ENCODE measurements at places on chromosomes 12 and 14.

- no peak for DNase-seq
These were observed 72.5 kb downstream of the ITPK1 start for GRCh38 chr14:93042968-93043940.

GRCh38 chr12:58211211-58211610 lies 269.8 kb downstream of the ATP23 start:
- no peak for DNase-seq

DNA sequence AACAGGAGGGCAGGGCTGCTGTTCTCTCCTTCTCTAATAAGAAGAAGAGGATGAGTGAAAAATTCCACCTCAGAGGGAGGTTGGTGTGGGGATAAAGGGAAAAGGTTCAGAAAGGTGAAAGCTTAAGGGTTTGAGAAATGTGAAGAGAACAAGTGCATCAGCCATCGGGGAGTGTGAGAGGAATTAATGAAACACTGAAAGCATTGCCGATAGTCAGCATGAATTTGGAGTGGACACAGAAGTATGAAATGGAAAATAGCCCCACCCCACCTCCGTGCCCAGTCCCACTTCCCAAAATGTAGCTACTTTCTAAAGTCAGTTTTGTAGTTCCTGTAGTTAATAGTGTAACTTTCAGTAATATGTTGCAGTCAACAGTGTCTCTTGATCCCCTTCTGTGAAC lies 33.4 kb downstream of the DIP2B start:
- no peak for DNase-seq

DNA sequence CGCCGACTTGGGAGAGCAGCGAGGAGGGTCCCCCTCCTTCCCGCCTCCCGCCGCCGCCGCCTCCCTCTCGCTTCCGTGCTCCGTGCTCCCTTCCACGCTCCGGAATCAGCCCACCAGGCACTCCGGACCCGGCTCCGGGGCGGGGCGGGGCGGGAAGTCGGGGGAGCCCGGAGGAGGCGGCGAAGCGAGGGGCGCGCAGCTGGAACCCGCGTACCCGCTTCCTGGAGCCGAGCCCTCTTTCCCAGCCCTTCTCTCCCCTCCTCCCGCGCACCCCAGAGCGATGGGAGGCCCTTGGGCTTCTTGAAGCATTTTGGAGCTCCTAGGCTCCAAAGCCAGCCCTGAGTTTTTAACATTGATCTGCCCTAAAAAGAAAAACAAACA lies at the start of gene SYNDIG1L:
Gene SYNDIG1L, minus strand, starts transcription at position 9 of the 381 bp plus-strand sequence. CDS start 16,466 bp downstream, outside the sequence.
- no peak for DNase-seq

DNA sequence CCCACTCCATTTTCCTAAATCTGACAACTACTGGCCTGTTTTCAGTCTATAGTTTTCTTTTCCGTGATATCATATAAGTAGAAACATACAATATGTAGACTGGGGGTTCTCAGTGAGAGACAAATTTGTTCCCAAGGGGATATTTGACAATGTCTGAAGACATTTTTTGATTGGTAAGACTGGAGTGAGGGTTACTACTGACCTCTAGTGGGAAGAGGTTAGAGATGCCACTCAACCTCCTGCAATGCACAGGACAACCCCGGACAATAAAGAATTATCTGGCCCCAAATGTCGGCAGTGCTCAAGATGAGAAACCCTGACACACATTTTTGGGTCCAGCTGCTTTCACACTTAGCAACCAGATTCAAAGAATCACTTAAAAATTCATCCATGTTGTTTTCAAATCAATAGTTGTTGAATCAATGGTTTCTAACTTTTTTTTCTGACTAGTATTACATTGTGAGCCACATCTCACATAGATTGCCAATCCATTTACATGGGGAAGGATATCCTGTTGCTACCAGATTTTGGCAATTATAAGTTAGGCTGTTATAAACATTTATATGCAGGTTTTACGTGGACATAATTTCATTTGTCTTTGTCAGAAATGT lies 307.1 kb downstream of the RPL10L start:
- DNase-seq = peak; percentile 3

- DNase-seq = no peak
These were observed 136.3 kb downstream of the SCARB1 start for GRCh38 chr12:124727264-124727800.

GRCh38 chr12:79844693-79845092 lies 90.2 kb downstream of the PPP1R12A start:
- DNase-seq = no peak

GRCh38 chr14:27049701-27050100 lies 451.9 kb upstream of the NOVA1 start:
- DNase-seq = no peak

DNA sequence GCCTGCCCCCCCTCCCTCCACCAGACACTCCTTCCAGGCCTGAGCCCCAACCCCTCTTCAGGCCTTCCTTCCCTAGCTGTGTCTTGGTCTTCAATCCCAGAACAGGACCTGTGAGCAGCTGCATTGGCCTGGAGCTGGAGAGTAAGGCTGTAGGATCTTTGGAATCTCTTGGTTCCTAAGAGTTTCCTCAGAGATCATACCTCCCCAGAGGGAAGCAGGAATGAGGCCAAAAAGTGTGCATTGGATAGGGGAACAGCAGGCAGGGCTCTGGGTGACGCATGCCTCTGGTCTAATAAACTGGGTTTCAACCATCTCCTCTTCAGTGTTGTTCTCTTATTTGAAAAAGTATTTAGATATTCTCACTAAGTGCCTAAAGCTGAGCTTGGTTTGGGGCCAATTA lies 1.8 kb upstream of the SMARCD1 start:
- no peak for DNase-seq

All from NCI-H510A treated with DMSO at 0.1 percent for 48 hours (cell line).